Temporal lobe (tissue), 4 donors: ENCODE measurements at places on chromosomes 2 and 18. TPM values are rescaled to one million over a fixed set of nuclear protein-coding genes. Genes with fewer than 3 reads are reported as not detected.

Gene MOGAT1
- not detected for total RNA-seq

Gene FTCDNL1
- total RNA-seq, result 5.4 TPM

Gene TGFA
- 3.7 TPM for total RNA-seq

Gene CFAP65
- total RNA-seq, result 0.74 TPM

Gene AP1S3
- total RNA-seq, result 3.2 TPM

Gene OSBPL6
- total RNA-seq, result 15.7 TPM

Gene UGT1A5
- total RNA-seq, result not detected

Gene EPAS1
- 13.5 TPM for total RNA-seq

Gene CPLX4
- under 0.01 TPM for total RNA-seq

Gene PTRHD1
- 27.5 TPM for total RNA-seq

Gene PPP1R7
- 27.0 TPM for total RNA-seq

Gene ZAP70
- total RNA-seq, result 0.49 TPM

Gene CNGA3
- total RNA-seq, result 2.5 TPM

Gene ANKRD30B
- total RNA-seq, result not detected

Gene SERPINB4
- not detected for total RNA-seq

Gene WDFY1
- total RNA-seq, result 33.7 TPM

Gene ESCO1
- 30.7 TPM for total RNA-seq

Gene FSIP2
- total RNA-seq, result 3.2 TPM

Gene DNAH6
- 3.4 TPM for total RNA-seq
